Hepatocyte (in vitro differentiated cells): ENCODE measurements at places on chromosomes 12 and 14.

GRCh38 chr12:127130506-127131124, 1136.4 kb upstream of the TMEM132C start:
- no peak overlapping the region for H3K27ac ChIP-seq
- H3K4me1 ChIP-seq = no peaks in the 10 kb centered on the region
- H3K4me3 ChIP-seq = no peak overlapping the region
- no peaks in the 10 kb centered on the region for H3K36me3 ChIP-seq
- H3K27me3 ChIP-seq = no peaks in the 10 kb centered on the region

- no peaks in the 10 kb centered on the region for H3K4me1 ChIP-seq
- H3K4me3 ChIP-seq = no peak overlapping the region
- H3K27me3 ChIP-seq = no peaks in the 10 kb centered on the region
- DNase-seq = no peak
- no peaks in the 10 kb centered on the region for H3K36me3 ChIP-seq
Observed at GRCh38 chr14:23411563-23412525, 3.8 kb upstream of the MYH6 start.

DNA sequence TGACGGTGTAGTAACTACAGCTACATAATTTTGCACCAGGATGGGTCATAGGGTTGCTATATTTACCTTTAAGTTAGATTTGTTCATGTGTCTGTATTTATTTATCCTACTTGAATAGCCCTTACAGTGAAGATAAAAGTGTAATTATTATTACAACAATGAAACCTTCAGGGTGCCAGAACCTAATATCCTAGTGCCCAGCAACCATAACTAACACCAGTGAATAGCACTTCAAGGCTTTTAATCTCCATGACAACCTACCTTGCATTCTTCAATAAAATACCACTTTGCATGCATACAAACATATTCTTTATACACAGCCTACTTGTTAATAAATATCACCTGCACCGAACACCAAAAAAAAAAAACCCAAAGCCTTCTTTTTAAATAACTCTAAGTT, 58.7 kb upstream of the G2E3 start:
- H3K36me3 ChIP-seq = no peaks in the 10 kb centered on the region
- H3K4me1 ChIP-seq = no peaks in the 10 kb centered on the region

DNA sequence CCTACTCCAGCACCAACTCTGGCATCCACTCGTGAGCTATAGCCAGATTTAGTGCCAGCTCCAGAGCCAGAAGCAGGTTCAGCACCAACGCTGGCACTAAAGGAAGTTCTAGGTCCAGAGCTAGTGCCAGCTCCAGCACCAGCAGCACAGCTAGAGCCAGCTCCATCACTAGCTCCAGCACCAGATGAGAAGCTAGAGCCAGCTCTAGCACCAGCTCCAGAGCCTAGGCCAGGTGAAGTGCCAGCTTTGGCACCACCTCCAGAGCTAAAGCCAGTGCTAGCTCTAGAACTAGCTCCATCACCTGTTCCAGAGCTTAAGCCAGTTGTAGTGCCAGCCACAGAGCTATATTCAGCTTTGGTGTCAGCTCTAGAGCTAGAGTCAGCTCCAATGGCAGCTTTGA, 24.7 kb downstream of the ABCD4 start:
- H3K27me3 ChIP-seq = no peaks in the 10 kb centered on the region
- DNase-seq = no peak

DNA sequence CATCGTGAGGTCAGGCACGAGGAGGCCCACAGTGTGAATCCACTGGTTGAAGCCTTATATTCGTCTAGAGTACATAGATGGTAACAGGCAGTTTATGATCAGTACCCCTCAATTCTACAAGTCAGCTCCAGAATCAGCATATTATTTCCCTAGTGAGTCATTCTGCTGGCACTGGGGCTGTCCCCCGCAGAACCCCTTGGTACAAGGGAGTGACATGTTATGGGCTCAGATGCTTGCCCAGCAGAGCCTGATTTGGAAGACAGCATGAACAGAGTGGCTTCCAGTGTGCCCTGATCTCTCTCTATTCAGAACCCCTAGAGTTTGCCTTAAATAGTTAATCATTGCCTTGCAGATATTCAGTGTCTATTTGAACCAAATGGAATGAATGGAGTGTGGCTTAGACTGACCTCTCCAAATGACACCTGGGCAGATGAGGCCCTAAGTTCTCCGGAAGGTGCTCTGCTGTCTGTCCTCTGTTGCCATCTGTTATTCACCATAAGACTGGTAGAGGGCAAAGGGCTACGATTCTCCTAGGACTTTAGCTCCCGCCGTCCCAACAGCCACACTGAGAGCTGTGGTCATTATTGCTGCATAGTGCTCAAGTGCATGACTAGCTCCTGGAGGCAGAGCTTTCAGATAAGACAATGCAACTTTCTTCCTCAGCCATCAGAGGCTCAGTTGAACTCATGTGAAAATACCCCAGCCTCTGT, 41.1 kb downstream of the CACNA2D4 start:
- H3K36me3 ChIP-seq = no peaks in the 10 kb centered on the region
- DNase-seq = peak; percentile 5
- no peak overlapping the region for H3K4me3 ChIP-seq
- no peaks in the 10 kb centered on the region for H3K4me1 ChIP-seq

DNA sequence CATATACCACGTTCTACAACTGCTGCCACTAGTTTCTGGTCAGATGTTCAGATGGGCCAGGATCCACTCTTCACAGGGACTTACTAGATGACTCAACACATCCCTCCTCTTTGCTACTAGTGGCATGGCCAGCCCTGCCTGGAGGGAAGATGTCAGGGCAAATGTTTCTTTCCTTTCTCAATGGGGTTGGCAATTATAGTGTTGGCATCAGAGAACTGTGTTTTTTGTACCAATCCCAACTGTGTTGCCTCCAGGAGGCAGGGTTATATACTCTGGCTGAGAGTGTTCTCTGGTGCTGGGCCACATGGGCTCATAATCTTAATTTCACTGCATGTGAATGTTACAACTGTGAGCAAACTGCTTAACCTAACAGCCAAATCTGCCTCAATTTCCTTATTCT, 69.9 kb upstream of the AVPR1A start:
- H3K4me3 ChIP-seq = no peak overlapping the region
- DNase-seq = no peak
- no peak overlapping the region for H3K27ac ChIP-seq
- no peaks in the 10 kb centered on the region for H3K36me3 ChIP-seq
- no peaks in the 10 kb centered on the region for H3K27me3 ChIP-seq
- H3K4me1 ChIP-seq = no peaks in the 10 kb centered on the region

- no peak overlapping the region for H3K27ac ChIP-seq
- no peaks in the 10 kb centered on the region for H3K36me3 ChIP-seq
- no peaks in the 10 kb centered on the region for H3K4me1 ChIP-seq
- DNase-seq = no peak
- no peak overlapping the region for H3K4me3 ChIP-seq
Observed at GRCh38 chr12:108175310-108175709, 46.2 kb downstream of the WSCD2 start.

GRCh38 chr14:77098529-77099353, 683 bp downstream of the CIPC start:
- no peaks in the 10 kb centered on the region for H3K36me3 ChIP-seq
- peak overlapping the region; percentile 50 for H3K4me3 ChIP-seq
- peak overlapping the region; percentile 92 for H3K27ac ChIP-seq
- peaks cover 35% of the 10 kb centered on the region for H3K4me1 ChIP-seq
- H3K27me3 ChIP-seq = no peaks in the 10 kb centered on the region

DNA sequence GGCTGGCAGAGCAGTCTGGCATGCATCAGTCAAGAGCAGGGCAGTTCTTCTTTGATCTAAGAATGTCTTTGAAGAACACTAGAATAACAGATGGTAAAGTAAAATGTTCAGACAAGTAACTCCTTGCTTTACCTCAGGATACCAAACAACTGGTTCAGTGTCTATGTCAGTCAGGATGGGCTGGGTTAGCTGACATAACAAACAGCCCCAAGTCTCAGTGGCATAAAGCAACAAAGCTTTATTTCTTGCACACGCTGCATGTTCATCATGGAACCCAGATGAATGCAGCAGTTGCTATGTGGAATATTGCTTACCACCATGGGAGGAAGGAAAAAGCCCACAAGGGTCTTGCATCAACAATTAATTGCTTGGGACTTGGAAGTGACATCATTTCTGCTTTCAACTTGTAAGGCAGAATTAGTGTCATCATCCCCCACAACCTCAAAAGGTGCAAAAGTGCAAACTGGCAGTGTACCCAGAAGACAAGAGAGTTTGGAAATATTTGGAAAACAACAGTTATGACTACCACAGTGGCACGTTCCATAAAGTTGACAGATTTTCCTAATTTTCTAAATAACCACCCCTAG, 21.2 kb downstream of the GPRC5D start:
- no peak overlapping the region for H3K27ac ChIP-seq
- no peaks in the 10 kb centered on the region for H3K36me3 ChIP-seq

DNA sequence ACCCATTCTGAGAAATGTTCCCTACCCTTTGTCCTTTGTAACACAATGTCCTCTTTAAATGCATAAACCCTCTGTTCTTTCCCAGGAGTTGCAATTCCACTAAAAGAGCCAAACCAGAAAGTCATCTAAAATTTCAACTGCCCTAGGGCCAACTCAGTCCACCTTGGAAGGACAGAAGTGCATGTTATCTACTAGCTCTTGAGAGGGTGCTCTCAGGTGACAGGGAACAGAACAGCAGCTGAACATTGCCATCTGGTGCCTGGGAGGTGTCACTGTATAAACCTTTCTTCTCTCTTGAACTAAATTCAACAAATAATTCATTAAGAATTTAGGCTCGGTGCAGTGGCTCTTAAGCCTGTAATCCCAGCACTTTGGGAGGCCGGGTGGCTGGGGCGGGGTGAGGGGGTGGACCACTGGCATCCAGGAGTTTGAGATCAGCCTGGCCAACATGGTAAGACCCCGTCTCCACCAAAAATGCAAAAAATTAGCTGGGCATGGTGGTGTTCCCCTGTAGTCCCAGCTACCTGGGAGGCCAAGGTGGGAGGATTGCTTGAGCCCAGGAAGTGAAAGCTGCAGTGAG, 10.3 kb upstream of the FERMT2 start:
- H3K36me3 ChIP-seq = no peaks in the 10 kb centered on the region
- no peak overlapping the region for H3K27ac ChIP-seq
- H3K4me1 ChIP-seq = no peaks in the 10 kb centered on the region
- no peak overlapping the region for H3K4me3 ChIP-seq
- no peaks in the 10 kb centered on the region for H3K27me3 ChIP-seq
- DNase-seq = peak; percentile 68

DNA sequence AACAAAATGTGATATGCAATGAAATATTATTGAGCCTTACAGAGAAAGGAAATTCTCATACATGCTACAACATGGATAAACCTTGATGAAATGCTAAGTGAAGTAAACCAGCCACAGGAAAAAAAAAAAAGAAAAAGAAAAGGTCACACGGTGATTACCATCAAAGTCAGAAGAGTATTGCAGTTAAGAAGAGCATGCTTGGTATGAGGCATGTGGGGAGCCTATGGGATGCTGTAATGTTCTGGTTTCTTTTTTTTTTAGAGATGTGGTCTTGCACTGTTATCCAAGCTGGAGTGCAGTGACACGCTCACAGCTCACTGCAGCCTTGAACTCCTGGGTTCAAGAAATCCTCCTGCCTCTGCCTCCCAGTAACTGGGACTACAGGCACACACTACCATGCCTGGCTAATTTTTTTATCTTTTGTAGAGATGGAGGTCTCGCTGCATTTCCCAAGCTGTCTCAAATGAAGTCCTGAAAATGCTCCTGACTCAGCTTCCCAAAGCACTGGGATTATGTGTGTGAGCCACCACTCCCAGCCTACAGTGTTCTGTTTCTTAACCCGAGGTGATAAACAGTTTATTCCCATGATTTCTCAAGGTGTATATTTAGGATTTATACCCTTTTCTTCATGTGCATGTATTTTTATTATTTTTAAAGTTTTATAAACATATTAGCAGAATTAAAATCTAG, 96.2 kb downstream of the SEC23A start:
- H3K27ac ChIP-seq = no peak overlapping the region
- H3K4me1 ChIP-seq = peaks cover 7% of the 10 kb centered on the region
- no peak for DNase-seq
- H3K27me3 ChIP-seq = no peaks in the 10 kb centered on the region

DNA sequence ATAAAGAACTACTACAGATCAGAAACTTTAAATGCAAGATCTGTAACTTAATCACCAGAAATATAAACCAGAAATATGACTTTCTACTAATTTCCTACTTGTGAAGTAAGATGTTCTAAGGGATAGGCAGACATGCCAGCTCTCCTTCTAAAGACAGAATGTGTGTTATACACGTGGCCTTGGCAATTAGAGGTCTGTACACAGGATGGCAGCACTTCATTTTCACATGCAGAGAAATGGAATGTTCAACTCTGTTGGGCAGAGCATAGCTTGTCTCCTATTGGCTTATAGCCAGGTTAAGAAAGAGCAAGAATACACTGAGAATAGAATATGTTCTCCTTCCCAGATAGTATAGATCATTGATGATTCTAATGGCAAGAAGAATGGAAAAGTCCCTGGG, 403.8 kb downstream of the DAD1 start:
- H3K36me3 ChIP-seq = no peaks in the 10 kb centered on the region
- H3K4me3 ChIP-seq = no peak overlapping the region
- DNase-seq = no peak
- no peaks in the 10 kb centered on the region for H3K27me3 ChIP-seq

DNA sequence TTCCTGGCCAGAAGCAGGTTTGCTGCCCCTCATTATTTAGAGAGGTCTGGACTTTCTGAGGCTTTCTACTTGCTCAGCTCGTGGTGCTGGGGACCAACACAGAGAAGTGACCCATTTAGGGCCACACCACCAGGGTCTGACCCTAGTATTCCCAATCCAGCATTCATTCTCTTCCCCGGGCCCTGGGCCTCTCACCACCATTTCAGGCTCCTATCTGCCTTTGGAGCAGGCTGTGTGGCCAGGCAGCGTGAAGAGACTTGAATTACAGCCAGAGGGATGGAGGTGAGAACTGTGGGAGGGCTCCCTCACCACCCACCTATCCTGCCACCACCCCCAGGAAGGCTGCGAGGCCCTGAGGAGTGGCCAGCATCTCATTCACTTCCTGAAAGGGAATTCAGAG, 24.6 kb downstream of the FAM222A start:
- H3K4me1 ChIP-seq = peaks cover 45% of the 10 kb centered on the region
- H3K27ac ChIP-seq = peak overlapping the region; percentile 72
- no peak for DNase-seq
- no peak overlapping the region for H3K4me3 ChIP-seq

GRCh38 chr14:72800296-72800695, 93.6 kb downstream of the DPF3 start:
- H3K4me1 ChIP-seq = no peaks in the 10 kb centered on the region
- H3K36me3 ChIP-seq = no peaks in the 10 kb centered on the region
- H3K4me3 ChIP-seq = no peak overlapping the region
- no peak overlapping the region for H3K27ac ChIP-seq
- H3K27me3 ChIP-seq = no peaks in the 10 kb centered on the region
- DNase-seq = no peak
